ENCODE measurements at places on chromosomes 2 and 18.

DNA sequence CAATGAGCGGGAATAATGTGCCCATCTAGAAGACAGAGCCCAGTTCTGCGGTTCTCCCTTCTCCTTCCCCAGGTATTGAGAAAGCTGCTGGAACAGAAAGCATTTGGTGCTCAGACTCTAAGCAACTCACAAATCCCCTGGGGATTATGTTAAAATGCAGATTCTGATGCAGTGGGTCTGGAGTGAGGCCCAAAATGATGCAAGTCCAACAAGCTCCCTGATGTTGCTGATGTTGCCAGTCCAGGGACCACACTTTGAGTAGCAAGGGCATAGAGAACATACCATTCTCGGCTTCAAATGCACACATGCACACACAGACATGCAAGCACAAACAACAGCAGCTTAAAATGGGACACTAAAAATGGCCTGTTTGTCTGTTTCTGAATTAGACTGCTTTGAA, 274.8 kb upstream of the NCKAP5 start:
- DNase-seq = no peak

DNA sequence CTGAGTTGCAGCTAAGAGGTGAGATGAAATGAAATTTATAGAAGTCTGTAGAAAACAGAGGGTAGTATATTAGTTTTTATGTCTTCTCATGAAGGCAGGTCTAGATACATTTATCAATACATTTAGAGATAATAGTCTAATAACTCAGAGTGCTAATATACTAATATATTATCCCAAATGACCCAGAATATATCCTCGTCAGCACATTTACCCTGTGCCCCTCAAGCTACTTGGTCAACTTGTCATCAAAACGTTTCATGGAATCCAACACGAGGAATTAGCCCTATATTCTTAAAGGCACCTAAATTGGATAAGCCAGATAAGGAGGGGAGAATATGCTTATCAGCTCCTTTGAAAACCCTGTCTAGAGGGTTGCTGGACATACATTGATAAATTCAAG, 415.1 kb upstream of the LRRTM1 start:
- no peak for DNase-seq

GRCh38 chr2:28356095-28356911, 36.4 kb upstream of the FOSL2 start:
- peak; percentile 97 for DNase-seq

GRCh38 chr2:232042911-232043574, 81.5 kb downstream of the DIS3L2 start:
- no peak for DNase-seq

DNA sequence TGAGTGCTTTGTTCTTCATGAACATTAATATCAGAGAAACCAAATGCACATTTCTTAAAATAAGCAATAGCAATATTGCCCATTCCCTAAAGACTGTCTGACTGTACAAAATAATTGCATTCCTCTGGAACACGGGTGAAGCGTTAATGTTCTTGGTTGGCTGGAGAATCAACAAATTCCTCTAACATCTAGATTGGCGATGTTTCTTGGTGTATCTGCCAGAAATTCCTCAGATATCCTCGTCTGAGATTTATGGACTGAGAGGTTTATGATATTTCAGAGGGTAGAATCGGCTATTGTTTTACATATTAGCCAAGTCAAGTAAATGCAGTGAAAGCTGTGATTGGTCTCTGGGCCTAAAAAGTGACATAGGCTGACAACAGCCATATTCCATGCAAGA, 27.1 kb upstream of the SPTBN1 start:
- DNase-seq = no peak

- peak; percentile 69 for DNase-seq
Observed at GRCh38 chr2:45651415-45652089, at the start of gene PRKCE. Gene PRKCE (plus strand): TSS chr2:45651675.

GRCh38 chr2:231621051-231621879, 28.6 kb downstream of the TEX44 start:
- peak; percentile 62 for DNase-seq

GRCh38 chr2:107812006-107812405, 14.7 kb upstream of the RGPD4 start:
- no peak for DNase-seq

DNA sequence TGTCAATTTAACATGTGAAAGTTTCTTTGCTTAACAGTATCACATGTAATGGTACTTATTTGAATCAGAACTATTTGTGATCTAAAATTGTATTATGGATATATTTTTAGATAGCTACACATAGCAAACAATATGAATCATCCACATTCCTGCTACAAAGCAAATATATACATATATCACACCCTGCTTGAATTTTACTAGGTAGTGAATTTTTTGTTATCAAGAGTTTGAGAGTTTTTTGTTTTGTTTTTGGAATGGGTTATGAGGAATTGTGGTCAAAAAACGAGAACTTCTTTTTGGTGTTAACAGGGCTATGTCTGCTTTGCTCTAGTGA, 635.7 kb downstream of the NRXN1 start:
- DNase-seq = no peak

- DNase-seq = no peak
Observed at GRCh38 chr18:63087421-63088230, 231.9 kb downstream of the BCL2 start.

- no peak for DNase-seq
Observed at GRCh38 chr18:76589866-76590265, 94.8 kb upstream of the ZNF516 start.

GRCh38 chr2:11996618-11997017, 250.2 kb downstream of the LPIN1 start:
- no peak for DNase-seq

DNA sequence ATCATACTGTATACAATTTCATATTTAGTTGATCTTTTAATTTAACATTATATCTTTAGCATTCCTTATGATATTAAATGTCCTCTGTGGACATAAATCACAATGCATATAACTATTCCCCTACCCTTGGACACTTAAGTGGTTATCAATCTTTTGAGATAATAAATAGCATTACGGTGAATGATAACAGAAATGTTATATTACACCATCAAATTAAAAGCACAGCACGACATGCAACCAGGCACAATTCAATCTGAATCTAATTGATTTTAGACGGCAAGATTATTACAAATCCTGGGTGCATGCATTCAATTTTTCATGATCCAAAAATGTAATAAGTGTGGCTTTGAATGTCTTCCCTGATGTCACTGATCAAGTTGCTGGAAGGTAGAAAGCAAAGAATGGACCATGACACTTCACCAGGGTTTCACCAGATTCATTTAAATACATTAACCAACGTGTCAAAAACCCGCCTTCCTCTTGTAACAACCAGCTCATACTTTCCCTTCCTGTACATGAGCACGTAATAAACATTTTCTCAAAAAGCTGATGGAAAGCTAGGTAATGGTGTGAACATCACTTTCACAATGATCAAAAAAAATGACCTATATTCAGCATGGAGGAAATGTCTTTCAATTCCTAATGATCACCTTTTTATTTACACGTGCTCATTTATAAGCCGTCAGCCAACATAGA, 513.7 kb upstream of the ID2 start:
- DNase-seq = no peak

GRCh38 chr18:59172664-59173249, 33.1 kb downstream of the SEC11C start:
- no peak for DNase-seq

GRCh38 chr2:241931976-241932898, 62.7 kb downstream of the RTP5 start:
- DNase-seq = no peak

GRCh38 chr2:207040696-207041095, 101.4 kb downstream of the CPO start:
- DNase-seq = no peak

DNA sequence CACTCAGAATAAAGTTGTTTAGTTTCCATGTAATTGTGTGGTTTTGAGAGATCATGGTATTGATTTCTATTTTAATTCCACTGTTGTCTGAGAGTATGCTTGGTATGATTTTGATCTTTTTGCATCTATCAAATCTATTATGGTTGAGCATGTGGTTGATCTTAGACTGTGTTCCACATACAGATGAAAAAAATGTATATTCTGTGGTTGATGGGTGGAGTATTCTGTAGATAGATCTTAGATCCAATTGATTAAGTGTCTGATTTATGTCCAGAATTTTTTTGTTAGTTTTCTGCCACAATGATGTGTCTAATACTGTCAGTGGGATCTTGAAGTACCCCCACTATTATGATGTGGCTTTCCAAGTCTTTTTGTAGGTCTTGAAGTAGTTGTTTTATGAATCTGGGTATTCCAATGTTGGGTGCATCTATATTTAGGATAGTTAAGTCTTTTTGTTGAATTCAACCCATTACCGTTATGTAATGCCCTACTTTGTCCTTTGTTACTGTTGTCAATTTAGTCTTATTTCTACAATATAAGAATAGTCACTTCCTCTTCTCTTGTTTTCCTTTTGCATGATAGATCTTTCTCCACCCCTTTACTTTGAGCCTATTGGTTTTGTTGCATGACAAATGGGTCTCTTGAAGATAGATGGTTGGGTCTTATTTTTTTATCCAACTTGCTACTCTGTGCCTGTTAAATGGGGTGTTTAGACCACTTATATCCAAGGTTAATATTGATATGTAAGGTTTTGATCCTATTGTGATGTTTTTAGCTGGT, 101.8 kb downstream of the TRABD2A start:
- DNase-seq = no peak

GRCh38 chr2:29583548-29584156, 337.7 kb downstream of the ALK start:
- DNase-seq = no peak

GRCh38 chr2:98086491-98087446, at the start of gene VWA3B:
Gene VWA3B (plus strand): TSS chr2:98087167. CDS start chr2:98093093, 5,926 bp downstream.
- DNase-seq = peak; percentile 84

DNA sequence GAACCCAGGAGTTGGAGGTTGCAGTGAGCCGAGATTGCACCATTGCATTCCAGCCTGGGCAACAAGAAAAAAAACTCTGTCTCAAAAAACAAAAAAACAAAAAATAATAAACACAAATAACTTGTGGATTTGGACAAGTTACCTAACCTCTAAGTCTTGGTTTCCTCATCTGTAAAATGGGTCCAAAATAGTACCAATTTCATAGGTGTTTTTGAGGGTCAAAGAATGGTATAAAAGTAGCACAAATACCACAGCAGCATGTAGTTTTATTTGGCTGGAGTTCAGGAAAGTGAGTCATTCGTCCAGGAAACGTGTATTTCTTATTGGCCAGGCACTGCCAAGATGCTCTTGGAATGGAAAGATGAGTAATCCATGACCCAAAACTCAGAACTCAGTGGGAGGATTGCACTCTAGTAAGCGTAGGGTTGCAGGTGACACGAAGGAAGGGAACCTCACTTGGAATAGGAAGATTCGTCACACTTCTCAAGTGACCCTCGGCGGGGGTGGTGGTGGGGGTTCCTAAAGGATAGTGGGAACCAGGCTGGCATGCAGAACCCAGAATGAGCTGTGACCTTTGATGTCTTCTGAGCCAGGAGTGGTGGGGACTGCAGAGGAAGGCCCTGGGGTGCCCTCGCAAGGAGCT, 24.4 kb downstream of the GRHL1 start:
- DNase-seq = no peak

GRCh38 chr2:88320076-88320773, 132.3 kb downstream of the FOXI3 start:
- no peak for DNase-seq

- no peak for DNase-seq
Observed at GRCh38 chr18:76538846-76539245, 43.8 kb upstream of the ZNF516 start.

DNA sequence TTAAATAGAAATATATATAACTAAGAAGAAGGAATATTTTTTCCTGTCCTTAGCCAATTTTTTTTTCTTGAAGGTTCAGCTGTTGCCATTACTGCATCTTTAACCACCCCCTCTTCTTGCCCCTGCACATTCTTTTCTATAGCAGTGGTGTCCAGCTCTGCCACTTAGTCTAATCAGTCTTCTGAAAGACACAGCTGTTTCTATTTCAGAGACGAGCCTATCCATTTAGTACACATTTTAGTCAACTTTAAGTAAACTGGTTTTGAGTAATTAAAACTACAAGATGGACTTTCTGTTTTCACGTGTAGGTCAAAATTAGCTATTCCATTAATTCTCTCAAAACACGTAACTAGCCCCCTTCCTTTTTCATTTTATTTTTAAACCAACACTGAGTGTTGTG, 21.0 kb downstream of the SPOPL start:
- no peak for DNase-seq

GRCh38 chr2:145573608-145574007, 1053.7 kb upstream of the ZEB2 start:
- DNase-seq = no peak

GRCh38 chr2:140465301-140465700, 1665.5 kb downstream of the LRP1B start:
- DNase-seq = no peak

- DNase-seq = peak; percentile 25
Observed at GRCh38 chr2:219636144-219636915, 8.9 kb downstream of the SLC4A3 start.

DNA sequence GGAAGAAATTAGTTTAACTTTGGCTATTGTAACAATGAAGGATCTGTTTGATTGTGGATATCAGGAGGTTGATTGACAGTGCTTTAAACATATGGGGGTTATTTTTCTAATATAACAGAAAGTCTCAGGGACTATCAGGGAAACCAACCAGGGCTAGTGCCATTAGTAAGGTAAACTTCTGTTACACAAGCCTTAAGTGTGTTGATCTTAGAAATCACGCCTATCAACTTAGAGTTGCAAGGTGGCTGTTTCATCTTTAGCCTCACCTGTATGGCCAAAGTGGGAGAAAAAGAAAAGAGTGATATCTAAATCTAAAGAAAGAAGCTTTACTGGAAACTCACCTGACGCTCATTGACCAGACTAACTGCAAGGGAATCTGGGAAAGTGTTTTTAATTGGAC, 62.1 kb downstream of the GLS start:
- DNase-seq = no peak

GRCh38 chr2:20093263-20094141, 42.1 kb upstream of the LAPTM4A start:
- peak; percentile 74 for DNase-seq

DNA sequence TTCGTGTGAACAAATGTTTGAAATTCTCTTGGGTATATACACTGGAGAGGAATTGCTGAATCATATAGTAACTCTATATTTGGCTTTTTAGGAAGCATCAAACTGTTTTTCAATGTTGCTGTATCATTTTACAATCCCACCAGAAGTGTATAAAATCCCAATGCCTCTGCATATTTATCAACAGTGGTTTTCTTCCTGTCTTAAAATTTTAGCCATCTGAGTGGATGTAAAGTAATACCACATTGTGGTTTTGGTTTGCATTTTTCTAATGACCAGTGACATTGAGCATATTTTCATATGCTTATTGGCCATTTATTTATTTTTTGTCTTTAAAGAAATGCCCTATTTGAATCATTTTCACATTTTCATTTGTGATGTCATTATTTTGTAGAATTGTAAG, 22.8 kb upstream of the LRP1B start:
- no peak for DNase-seq

- no peak for DNase-seq
Observed at GRCh38 chr2:166917415-166917814, 29.1 kb downstream of the XIRP2 start.

DNA sequence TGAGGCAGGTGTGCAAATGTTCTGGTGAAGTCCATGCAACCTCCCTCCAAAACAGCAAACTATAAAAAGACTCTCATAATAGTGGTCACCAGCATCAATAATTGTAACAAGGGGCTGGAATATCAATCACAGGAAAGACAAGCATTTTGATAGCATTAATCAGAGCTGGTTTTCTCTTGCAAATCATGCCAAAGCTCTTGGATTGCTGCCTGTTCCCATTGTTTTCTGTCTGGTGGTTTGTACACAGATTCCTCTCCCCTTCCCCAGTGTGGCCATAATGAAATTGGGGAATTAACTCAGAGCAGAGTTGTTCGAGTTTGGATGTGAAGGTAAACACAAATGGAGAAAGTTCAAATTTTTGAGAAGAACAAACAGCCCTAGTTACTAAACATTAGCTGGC, 134.2 kb downstream of the CDCA7 start:
- DNase-seq = no peak

Measured in left ventricle myocardium superior (tissue), 1 donor.